NCI-H2081 treated with DMSO at 0.1 percent for 48 hours (cell line): ENCODE measurements at places on chromosomes 1 and 21.

DNA sequence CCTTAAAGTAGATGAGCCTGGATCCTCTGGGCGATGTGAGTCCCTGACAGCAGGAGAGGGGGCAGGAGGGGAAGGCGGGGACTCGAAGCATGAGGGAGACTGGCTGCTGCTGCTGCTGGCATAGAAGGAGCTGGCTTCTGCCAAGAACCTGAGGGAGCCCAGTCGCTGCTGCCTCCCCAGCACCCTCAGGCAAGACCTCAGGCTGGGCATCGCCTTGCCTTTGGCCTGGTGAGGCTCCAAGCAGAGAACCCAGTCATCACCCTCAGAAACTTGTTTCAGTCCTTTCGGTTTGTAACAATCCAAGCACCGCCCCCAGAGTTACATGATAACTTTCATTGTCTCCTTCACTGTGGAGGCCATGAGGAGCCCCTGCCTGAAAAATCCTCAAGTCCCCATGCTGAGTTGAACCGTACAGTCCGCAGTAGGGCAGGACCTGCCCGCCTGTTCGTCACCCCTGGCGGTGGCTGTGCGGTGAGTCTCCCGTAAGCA lies 38.8 kb downstream of the POFUT2 start:
- no peak for DNase-seq

DNA sequence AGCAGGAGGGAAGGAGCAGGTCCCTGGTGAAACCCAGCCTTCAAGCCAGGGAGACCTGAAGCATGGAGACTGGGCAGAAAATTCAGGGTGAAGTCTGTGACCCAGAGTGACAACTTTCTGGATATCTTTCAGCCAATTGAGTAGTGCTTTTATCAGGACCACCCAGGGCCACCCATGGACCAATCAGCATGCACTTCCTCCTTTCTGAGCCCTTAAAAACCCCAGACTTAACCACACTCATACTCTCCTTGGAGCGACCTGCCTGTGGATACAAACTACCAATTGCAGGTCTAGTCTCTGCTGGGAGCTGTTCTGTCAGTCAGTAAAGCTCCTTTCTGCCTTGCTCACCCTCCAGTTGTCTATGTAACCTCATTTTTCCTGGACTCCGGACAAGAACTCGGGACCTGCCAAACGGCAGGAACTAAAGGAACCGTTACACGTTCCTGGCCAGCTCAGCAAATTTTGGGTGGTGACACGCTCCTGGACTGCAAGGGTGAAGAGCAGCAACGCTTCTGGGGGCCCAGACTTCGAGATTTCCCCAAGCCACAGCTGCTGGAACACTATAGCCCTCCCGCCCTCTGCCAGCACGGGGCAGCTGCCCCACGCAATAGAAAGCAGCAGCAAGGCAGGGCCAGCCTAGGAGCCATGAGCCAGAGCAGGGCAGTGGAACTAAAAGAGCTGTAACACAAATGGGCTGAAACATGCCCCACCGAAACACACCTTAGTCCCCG lies 1183.4 kb downstream of the AMY1C start:
- no peak for DNase-seq

DNA sequence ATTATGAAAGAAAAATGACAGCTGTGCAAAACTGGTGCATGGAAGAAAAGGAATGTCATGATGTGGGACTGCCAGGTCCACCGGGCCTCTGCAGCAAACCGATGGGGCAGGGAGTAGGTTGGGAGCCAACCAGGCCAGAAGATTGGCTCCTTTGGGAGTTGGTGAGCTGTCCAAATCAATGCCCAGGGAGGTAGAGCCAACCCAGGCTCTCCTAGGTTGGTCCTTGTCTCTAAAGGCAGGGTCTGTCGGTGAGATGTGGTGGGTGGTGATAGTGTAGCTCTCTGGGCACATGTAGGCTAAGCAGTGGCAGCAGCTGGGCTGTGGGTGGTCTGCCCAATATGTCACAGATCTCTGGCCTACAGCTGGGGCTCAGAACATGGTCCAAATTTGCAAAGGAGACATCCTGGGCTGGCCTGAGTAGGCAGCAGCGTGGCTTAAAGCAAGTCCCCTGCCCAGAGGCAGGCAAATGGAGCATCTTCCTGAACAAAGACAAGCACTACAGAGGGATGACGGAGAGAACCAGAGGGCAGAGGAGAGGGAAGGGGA lies 61.2 kb upstream of the PRDX6 start:
- no peak for DNase-seq

- no peak for DNase-seq
These were observed 5.4 kb downstream of the GBP7 start for GRCh38 chr1:89170170-89171066.

DNA sequence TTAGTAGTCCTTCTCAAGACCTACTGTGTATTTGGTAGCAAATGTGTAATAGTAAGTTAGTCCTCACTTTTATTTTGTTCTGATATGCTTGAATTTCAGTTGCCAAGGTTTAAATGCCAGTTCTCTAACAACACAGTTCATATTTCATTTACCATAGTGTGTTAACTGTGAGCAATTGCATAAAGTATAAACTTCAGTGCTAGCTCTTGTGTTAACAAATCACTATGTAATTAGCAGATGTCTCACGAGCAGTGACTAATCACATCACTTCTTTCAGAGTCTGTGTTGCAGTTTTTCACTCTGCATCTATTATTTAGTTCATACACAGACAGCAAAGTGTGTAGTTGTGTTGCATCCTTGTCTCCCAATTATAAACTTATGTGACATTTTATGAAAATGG lies 47.8 kb downstream of the ZMYM4 start:
- no peak for DNase-seq

DNA sequence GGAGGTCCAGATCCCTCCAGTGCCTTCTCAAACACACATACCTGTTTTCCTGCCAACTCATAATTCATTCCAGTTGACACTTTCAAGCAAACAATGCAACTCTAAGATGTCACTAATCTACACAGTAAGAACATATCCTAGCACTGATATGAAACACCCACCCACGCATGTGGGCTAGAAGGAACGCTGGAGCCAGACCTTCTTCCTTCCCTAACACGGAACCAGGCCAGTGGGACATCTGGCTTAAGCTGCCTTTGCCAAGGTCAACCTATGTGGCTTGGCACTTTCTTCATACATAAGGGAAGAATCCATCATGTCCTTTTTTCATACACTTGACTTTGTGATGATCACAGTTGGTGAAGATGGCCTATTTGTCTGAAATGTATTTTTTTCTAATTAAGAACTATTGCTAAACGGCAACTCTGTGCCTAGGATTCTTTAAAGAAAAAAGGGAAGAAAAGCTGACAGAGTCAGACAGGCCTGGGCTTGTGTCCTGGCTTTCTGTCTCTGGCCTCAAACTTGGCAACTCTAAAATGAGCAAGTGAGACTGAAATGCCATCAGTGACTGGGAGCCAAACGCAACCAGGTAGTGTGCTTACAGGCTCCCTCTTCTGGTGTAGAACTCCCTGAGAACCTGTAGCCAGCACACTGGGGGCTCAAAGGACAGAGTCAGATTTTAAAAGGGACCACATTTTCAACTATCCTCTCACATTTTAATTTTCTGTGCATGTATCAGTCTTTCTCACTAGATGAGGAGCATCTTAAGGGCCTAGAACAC lies 92.6 kb upstream of the BEND5 start:
- no peak for DNase-seq

DNA sequence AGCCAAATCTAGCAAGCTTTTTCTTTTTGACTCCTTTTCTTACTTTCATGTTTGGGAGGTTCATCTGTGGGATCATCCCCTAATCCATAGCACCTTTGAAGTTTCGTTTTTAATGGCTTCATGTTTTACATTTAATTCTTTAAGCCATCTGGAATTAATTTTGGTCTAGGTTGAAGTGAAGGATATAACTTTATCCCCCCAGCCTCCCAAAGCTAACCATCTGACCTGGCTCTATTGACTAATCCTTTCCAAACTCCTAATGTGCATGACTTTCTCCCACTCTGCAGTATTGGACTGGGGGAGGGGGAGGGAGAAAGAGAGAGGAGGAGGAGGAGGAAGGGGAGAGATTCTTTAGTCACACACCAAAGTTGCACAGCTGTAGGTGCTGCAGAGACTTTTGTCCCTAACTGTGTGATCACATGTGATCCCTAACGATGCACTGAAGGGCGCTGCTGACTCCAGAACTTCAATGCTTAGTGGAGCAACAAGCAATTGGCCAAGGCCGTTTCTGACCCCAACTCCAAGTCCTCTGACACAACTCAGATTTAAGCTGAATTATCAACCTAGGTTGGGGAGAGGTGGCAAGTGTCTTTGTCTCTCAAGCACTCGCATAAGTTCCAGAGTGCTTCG lies 191.6 kb downstream of the HUNK start:
- no peak for DNase-seq

- no peak for DNase-seq
These were observed 23.5 kb downstream of the MTARC1 start for GRCh38 chr1:220810179-220810653.

DNA sequence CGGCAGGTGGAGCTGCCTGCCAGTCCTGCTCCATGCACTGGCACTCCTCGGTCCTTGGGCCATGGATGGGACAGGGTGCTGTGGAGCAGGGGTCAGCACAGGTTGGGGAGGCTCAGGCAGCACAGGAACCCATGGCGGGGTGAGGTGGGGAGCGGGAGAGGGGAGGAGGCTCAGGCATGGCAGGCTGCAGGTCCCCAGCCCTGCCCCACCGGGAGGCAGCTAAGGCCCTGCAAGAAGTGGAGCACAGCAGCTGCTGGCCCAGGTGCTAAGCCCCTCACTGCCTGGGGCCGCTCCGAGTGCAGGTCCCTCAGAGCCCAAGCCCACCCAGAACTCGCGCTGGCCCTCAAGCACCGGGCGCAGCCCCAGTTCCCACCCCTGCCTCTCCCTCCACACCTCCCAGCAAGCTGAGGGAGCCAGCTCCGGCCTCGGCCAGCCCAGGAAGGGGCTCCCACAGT lies 691 bp upstream of the GBP5 start:
- no peak for DNase-seq

- DNase-seq: no peak
These were observed 100.1 kb downstream of the SLC35F3 start for GRCh38 chr1:234004591-234004990.
